ENCODE measurements at places on chromosomes 5 and 9. TPM values are rescaled to one million over a fixed set of nuclear protein-coding genes. Genes with fewer than 3 reads are reported as not detected.

The SMIM23 gene
- total RNA-seq = not detected

The PCDHGA7 gene
- 1.1 TPM for total RNA-seq

The CCNO gene
- total RNA-seq = 10.4 TPM

The IRGM gene
- total RNA-seq = 0.37 TPM

The TRAF1 gene
- total RNA-seq = 4.4 TPM

The GRXCR2 gene
- total RNA-seq = not detected

The TOR2A gene
- total RNA-seq = 10.4 TPM

The PDZD2 gene
- not detected for total RNA-seq

The TRPM6 gene
- total RNA-seq = 1.4 TPM

The RICTOR gene
- 11.4 TPM for total RNA-seq

The ROPN1L gene
- total RNA-seq = 2.0 TPM

The C5orf63 gene
- 4.1 TPM for total RNA-seq

The IFNB1 gene
- 0.23 TPM for total RNA-seq

The LCN1 gene
- not detected for total RNA-seq

The DRD1 gene
- 0.51 TPM for total RNA-seq

The GEMIN5 gene
- total RNA-seq = 23.3 TPM

The MLANA gene
- not detected for total RNA-seq

The PCDHGA1 gene
- total RNA-seq = 0.31 TPM

The KLHL9 gene
- total RNA-seq = 18.8 TPM

The CCDC192 gene
- total RNA-seq = not detected

The TEK gene
- total RNA-seq = 0.12 TPM

The KCNN2 gene
- 0.16 TPM for total RNA-seq

The KIF4B gene
- total RNA-seq = not detected

The GZMA gene
- not detected for total RNA-seq

The NXNL2 gene
- total RNA-seq = 0.78 TPM

The SYK gene
- 0.25 TPM for total RNA-seq

The HRCT1 gene
- total RNA-seq = 0.30 TPM

The BTNL8 gene
- total RNA-seq = not detected

The NMUR2 gene
- 0.14 TPM for total RNA-seq

The YTHDC2 gene
- total RNA-seq = 7.3 TPM

The ANKRD55 gene
- not detected for total RNA-seq

The IFNA21 gene
- total RNA-seq = not detected

The TICAM2 gene
- 0.73 TPM for total RNA-seq

The F12 gene
- total RNA-seq = 25.2 TPM

The TMC1 gene
- 0.20 TPM for total RNA-seq

The C9orf153 gene
- total RNA-seq = not detected

The NR5A1 gene
- total RNA-seq = not detected

The MOB3B gene
- total RNA-seq = 7.0 TPM

The FAXDC2 gene
- 0.16 TPM for total RNA-seq

The TRIP13 gene
- total RNA-seq = 64.8 TPM

The HMCN2 gene
- 0.04 TPM for total RNA-seq

Data from A549 treated with RU486 at 1 μM for 4 hours (cell line).